ENCODE measurements at places on chromosomes 2 and 18.
A peak's percentile ranks its signal among the peaks of the same experiment; 100 is the strongest.

GRCh38 chr2:179277429-179278196 lies 13.0 kb upstream of the SESTD1 start:
- no peak for DNase-seq

GRCh38 chr18:58341916-58342315 lies 287.0 kb downstream of the ALPK2 start:
- DNase-seq, result no peak

DNA sequence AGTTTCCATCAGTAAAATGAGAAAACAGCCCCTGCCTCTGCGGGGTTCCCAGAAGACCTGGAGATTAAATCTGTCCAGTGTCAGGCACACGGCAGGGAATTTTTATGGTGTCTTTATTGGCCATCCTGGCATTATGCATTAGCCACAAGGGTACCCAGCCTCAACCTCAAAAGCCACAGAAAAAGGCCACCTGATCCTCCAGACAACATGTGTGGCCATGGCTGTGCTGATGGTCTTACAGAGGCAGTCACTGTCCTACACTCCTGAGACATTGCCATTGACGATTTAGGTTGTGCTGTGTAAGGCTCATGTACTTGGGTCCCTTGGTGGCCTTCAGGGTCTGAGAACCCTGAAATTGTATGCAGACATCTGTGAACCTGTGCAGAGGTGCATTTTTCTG lies 115.6 kb downstream of the SMAD7 start:
- DNase-seq, result no peak

DNA sequence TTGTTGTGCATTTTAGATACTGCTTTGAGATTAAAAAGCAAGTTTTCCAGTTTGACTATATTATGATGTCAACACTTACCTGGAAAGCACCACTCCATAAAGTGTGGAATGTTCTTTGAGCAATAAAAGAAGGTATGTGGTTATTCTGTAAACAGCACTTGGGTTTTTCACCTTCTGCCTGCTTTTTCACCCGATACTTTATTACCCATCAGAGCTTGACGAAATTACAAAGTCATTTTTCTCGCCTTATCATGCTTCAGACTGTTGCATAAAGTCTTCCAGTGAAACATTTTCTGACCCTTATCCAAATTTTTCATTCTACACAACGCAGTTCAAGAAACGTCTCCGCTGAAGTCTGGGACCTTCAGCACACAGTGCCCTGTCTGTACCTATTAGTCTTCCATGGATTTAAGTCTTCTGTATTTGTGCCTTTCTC lies 25.2 kb downstream of the CAB39 start:
- no peak for DNase-seq

- no peak for DNase-seq
Measured at GRCh38 chr2:236949089-236949905, 136.4 kb upstream of the COPS8 start.

- peak; percentile 75 for DNase-seq
Measured at GRCh38 chr2:231926180-231926741, at the start of gene NPPC. NPPC (minus strand) TSS chr2:231926396; CDS start chr2:231926249, 147 bp downstream.

GRCh38 chr2:158718851-158719250 lies 76.3 kb upstream of the DAPL1 start:
- DNase-seq, result no peak

GRCh38 chr2:240461471-240462072 lies 26.1 kb downstream of the GPC1 start:
- no peak for DNase-seq

DNA sequence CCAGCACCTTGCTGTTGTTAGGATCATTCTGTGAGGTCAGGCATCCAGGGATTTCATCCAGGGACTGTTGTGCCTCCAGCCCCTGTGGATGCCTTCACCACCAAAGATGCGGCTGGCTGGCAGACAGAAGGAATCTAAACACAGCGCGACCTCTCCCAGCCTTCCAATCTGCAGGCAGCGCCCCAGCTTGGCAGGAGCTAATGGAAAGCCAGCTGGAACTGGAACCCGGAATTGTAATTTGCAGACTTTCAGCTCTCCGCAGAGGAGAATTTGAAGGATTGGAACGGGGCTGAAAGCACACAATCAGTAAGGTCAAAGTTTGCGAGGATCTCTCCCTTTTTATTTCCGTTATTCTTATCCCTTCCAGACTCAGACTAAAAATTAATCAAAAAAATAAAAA lies 127.8 kb downstream of the TRIB2 start:
- no peak for DNase-seq

- DNase-seq, result peak; percentile 20
Measured at GRCh38 chr18:79965119-79965902, 868 bp downstream of the HSBP1L1 start.

GRCh38 chr2:110958346-110959119 lies 162.2 kb upstream of the BCL2L11 start:
- no peak for DNase-seq

- DNase-seq, result no peak
Measured at GRCh38 chr2:204251158-204251997, 293.9 kb upstream of the PARD3B start.

- no peak for DNase-seq
Measured at GRCh38 chr2:85151026-85151425, 17.8 kb downstream of the TCF7L1 start.

GRCh38 chr2:126935774-126936173 lies 37.1 kb downstream of the TEX51 start:
- DNase-seq, result no peak

DNA sequence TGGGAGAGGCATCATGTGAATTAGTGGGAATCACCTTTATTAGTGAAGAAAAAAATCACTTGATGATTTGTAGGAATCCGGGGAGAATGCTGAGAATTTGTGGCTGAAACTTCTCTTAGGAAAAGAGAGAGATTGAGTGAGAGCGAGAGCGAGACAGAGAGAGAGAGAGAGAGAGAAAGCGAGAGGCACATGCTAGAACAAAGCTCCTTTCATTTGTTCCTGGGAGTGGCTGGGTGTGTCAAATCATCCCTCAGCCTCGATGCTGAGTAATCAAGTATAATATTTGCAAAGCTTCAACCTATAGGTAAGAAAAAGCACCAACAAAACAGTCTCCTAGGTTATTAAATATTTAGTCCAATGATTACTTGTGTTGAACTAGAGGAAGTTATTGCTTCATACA lies 4.4 kb upstream of the SERPINB5 start:
- DNase-seq, result no peak

- DNase-seq, result no peak
Measured at GRCh38 chr2:193793914-193794313, 1599.2 kb upstream of the TMEFF2 start.

DNA sequence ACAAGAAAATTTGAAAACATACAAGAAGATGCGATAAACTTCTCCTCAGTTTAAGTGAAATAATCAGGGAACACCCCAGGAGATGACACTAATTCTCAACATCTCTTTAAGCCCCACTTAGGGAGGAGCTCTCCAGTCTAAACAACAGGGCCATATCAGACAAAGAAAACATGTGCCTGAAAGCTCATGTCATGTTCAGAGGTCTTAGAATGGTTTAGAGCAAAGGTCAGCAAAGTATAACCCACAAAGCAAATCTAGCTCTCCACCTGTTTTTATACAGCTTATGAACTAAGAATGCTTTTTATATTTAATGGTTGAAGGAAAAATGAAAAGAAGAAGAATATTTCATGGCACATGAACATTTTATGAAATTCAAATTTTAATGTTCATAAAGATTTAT lies 155.6 kb upstream of the NOL4 start:
- DNase-seq, result no peak

GRCh38 chr2:128642316-128642715 lies 323.6 kb upstream of the HS6ST1 start:
- DNase-seq, result no peak

GRCh38 chr2:176745543-176746200 lies 466.9 kb upstream of the HNRNPA3 start:
- DNase-seq, result no peak

DNA sequence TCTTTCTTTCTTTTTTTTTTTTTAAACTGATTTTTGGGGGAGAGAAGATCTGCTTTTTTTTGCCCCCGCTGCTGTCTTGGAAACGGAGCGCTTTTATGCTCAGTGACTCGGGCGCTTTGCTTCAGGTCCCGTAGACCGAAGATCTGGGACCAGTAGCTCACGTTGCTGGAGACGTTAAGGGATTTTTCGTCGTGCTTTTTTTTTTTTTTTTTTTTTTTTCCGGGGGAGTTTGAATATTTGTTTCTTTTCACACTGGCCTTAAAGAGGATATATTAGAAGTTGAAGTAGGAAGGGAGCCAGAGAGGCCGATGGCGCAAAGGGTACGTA lies 587 bp downstream of the MEIS1 start:
- no peak for DNase-seq

DNA sequence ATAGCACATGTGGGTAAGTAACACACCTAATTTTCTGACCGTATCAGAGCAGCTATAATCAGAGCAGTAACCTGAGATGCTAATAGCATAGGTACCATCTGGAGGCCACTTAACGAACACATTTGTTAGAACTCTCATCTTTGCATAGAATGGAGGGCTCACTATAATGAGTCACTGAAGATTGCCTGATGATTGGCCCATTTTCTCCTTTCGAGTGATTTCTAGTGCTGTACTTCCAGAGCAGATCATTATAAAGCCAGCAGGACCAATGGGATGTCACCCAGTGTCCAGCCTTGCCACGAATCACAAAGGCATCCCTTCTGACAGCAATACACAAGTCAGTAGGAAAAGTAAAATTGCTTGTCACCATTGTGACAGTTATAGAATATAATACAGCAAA lies 81.7 kb upstream of the REV1 start:
- peak; percentile 93 for DNase-seq

DNA sequence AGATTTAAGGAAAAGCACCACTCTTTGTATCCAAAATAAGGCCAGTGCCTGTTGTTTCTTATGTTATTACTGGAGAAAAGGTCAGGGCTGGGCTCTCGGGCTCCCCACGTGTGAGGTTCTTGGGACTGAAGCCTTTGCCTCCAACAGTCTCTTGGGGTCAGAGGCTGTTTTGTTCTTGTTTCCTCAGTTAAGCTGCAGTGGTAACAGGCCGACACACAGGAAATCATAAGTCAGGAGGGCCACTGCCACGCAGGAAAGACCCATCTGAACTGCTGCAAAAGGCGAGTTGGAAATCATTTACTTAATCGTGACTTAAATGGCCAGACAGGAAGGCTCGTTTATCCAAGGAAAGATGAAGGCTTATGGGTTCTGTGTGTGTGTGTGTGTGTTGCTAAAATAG lies 30.3 kb upstream of the IL37 start:
- DNase-seq, result no peak

DNA sequence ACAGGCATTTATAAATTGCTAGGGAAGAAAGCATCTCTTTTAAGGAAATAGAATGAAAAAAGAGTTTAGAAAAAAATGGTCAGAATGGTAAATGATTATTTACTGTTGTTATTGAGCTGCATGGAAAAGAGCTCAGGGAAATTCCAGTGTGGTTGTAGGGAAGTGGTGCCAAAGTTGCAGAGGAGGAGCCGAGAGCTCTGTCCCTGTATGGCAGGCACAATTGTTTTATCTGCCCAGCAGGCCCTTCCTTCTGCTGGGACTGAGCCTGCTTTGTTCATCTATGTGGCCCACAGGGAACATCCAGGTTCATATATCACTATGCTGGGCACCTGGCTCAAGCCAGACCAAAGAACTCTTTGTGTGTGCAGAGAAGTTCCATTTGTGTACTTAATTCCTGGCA lies 80.8 kb upstream of the AGAP1 start:
- DNase-seq, result no peak

GRCh38 chr2:208999911-209000310 lies 423.9 kb upstream of the MAP2 start:
- no peak for DNase-seq

- DNase-seq, result no peak
Measured at GRCh38 chr2:238176613-238177012, 17.8 kb downstream of the ERFE start.

- no peak for DNase-seq
Measured at GRCh38 chr2:72515696-72516095, 310.1 kb downstream of the EXOC6B start.

GRCh38 chr2:26767894-26768487 lies 3.9 kb downstream of the SLC35F6 start:
- no peak for DNase-seq

GRCh38 chr2:80642465-80642864 lies 337.9 kb upstream of the LRRTM1 start:
- no peak for DNase-seq

Data from NCI-H524 (cell line).